ENCODE measurements at places on chromosomes 5 and 9.

DNA sequence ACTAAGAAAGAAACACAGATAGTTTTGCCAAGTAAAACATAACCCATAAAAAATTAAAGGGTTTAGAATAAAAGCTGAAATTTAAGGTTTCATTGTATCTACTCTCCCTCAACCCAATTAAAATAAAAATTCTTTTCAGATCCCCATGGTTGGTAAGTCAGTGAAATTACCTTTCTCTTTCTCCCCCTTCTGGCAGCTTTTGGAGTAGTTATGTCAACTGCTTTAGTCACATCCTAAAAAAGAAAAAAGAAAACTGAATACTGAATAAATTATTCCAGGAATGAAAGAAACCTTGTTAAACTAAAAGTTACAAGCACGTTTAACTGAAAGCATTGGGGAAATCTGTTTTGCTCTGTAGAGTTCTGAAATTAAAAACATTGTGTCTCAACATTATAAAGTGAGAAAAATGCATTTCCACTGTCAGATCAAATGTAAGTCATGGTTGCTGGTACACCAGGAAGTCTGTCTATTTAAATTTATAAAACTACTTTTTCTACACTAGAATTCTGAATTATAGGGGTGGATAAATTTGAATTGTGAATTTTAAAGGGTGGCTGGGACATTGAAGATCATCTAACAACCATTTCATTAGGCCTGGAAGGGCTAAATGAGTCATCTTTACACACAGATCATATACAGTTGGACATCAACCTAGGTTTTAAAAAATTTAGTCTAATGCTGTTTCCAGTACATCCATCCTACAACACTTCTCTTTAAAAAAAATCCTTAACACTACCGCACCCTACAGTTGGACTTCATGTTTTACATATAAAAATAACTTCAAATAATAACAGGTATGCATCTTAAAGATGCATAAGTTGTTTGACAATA, 24.7 kb downstream of the PSIP1 start:
- DNase-seq, result no peak

GRCh38 chr5:32261198-32261597, 51.5 kb downstream of the MTMR12 start:
- no peak for DNase-seq

DNA sequence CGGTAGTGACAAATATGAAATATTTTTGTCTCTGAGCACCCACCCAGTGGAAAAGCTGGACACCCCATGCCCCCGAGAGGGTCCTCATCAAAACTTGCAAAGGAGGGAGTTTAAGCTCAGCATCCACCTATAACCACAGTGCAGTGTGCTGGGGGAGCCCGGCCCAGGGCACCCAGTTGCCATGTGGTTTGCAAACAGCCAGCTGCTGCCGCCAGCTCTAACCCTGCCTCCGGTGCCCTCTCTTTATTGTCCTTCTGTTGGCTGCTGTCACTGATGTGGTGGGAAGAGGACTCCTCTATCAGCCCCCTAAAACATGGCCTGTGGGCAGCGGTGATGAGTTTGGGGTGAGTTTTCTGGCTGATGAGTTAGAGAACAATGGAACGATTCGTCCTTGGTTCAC, 160.9 kb upstream of the MVB12B start:
- DNase-seq, result no peak

DNA sequence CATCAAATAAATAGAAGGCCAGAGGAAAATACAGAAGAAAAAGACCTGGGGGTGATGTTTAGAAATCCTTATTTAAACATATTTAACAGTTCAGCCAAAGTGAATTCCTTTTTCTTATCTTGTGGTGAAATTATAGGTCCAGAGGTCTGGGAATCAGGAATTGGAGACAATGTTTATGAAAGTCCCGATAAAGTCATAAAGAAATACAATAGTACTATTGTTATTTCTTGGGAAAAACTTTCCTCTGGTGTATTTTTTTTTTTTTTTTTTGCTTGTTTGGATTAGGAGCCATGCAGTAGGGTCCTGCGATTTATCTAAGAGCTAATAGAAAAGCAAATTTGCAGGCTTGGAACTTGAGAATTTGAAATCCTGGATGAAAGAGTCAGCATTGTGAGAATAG, 426 bp downstream of the C7 start:
- DNase-seq, result no peak

- no peak for DNase-seq
Observed at GRCh38 chr9:21684831-21685362, 117.5 kb upstream of the MTAP start.
